ENCODE measurements at places on chromosomes 6 and 20.

DNA sequence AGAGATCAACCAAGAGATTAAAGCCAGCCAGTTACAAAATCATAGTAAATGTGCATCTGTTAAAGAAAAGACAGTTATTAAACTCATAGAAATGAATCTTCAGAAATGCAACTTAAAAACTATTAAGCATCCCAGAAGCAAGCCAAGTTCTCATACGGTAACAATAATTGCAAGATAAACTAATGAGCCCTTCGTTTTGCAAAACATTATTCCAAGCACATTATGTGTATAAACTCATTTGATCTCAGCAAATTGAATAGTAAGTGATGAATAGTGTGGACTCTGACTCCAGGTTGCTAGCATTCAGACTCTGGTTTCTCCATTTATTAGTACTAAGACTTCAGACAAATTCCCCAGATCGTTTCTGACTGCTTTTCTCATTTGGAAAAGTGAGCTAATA, 85.2 kb downstream of the SNAP25 start:
- no peak for DNase-seq

DNA sequence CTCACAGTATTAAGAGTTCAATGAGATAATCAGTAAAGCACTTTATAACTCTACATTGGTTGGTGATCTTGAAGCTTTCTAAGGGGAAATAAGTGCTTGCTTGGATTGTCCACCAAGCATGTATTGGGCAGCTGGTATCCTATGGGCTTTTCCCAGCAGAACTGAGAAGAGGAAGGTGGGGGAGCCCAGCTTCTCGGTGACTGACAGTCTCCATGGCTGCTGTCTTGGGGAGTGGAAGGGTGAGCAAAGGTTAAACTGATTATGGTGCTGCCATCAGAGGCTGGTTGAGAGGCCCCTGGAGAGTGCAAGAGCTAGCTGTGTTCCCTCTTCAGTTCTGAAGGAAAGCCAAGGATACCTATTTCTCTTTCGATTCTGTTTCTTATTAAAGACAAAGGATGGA, 35.5 kb upstream of the ADTRP start:
- no peak for DNase-seq

- no peak for DNase-seq
Observed at GRCh38 chr6:70693887-70694286, 26.2 kb downstream of the SMAP1 start.

DNA sequence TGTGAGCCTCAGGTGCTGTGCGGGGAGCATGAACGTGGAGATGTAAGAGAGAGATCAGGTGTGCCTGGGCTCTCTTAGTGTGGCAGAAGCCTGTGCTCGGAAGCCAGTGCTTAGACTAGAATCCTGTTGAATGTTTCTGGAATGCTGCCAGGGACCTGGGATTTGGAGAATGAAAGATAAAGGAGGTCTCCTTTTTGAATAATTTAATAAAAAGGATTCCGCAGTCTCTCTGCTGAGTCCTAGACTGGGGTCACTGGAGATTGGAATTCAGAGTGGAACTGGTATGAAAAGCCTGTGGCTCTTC, 18.8 kb upstream of the EFCAB8 start:
- no peak for DNase-seq

DNA sequence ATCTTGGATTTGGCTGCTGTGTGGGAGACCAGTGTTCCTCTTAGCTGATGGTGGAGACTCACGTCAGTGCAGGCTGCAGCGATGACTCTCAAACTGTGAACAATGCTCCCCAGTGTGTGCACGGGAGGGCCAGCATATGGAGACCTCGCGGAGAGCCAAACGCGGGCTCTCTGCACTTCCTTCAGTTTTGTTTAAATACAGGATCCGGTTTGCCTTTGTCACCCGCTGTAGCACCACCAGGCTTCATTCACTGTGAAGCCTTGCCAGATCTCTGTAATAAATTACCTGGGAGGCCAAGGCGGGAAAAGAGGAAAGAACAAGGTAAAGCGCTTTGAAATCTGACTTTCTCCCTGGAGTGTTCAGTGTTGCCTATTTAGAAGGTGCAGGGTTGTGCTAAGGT, 30.7 kb upstream of the TMEM14A start:
- no peak for DNase-seq

DNA sequence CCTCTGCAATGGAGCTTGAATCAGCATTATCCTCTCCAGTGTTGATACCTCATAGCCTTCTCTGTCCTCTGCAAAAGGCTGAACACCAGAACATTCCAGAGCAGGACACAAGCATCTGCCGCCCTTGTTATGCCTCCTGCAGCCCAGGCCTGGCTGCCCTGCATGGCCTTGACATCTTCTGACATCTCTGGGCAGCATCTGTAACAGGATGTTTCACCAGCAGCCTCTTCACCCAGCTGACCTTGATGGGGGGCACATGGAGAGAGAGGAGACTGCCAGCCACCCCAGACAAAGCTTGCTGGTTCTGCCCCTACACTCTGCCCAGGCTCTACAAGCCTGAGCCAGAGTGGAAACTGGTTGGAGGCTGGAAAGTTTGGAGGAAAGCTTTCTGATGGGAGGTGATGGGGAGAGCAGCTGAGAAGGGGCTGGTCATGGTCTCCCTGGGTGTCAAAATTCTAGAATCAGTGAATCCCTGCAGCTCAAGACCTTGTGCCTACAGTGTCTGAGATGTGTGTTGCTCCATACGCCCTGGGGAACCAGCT, 145.1 kb downstream of the MRPL14 start:
- no peak for DNase-seq

DNA sequence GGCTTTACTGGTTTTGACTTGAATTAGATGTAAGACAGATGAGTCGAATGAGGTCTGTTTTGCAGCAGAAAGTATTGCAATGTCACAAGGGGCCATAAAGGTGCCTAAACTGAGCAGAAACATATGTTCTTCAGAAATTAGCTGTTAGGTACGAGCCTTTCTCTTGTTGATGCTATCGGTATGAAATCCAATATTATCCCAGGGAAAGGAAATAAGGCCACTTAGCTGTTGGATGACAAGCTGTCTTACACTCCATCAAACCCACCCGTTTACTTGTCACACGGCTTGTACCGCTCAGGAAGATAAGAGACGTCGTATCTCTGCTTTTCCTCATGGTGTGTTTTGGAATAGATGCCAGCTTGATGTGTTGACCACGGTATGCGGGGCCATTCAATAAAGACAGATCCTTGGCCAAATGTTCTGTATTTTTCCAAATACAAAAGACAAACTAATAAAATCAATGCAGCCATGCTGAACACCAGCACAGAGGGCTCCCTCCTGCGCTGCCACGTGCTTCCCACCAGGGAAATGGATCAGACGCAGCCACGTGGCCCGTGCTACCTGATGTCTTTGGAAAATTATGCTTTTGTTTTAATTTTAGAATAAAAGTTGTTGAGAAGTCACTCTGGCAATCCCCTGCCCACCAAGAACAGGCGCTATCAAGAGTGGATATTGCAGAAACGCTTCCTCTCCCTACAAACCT, 255.9 kb upstream of the SULF2 start:
- peak; percentile 82 for DNase-seq

- DNase-seq = no peak
Observed at GRCh38 chr6:132259070-132259469, 142.2 kb downstream of the MOXD1 start.

- DNase-seq = peak; percentile 59
Observed at GRCh38 chr6:140857739-140858380, 1274.9 kb upstream of the GJE1 start.

DNA sequence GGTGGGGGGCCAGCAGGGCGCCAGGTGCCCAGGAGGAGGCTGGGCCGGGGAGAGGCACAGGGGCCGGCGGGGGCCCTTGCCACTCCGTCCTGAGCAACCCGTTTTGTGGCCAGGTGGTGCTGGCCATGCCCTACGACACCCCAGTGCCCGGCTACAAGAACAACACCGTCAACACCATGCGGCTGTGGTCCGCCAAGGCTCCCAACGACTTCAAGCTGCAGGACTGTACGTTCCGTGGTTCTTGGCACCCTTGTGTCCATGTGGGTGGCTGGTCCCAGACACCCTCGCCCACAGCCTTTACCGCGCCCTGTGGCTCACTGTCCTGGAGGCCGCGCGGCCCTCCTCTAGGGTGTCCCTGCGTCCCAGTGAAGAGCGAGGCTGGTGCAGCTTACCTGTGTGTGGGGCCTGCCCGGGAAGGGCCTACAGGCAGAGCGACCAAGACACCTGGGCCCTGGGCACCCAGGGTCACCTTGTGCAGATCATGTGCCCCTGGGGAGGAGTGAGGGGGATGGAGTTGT, 28.7 kb downstream of the PYGB start:
- DNase-seq = no peak

GRCh38 chr6:74741646-74742045, 464.2 kb downstream of the COL12A1 start:
- DNase-seq = no peak

- no peak for DNase-seq
Observed at GRCh38 chr6:167045828-167046580, 46.8 kb downstream of the CEP43 start.

GRCh38 chr6:903761-904160, 210.8 kb upstream of the EXOC2 start:
- no peak for DNase-seq

DNA sequence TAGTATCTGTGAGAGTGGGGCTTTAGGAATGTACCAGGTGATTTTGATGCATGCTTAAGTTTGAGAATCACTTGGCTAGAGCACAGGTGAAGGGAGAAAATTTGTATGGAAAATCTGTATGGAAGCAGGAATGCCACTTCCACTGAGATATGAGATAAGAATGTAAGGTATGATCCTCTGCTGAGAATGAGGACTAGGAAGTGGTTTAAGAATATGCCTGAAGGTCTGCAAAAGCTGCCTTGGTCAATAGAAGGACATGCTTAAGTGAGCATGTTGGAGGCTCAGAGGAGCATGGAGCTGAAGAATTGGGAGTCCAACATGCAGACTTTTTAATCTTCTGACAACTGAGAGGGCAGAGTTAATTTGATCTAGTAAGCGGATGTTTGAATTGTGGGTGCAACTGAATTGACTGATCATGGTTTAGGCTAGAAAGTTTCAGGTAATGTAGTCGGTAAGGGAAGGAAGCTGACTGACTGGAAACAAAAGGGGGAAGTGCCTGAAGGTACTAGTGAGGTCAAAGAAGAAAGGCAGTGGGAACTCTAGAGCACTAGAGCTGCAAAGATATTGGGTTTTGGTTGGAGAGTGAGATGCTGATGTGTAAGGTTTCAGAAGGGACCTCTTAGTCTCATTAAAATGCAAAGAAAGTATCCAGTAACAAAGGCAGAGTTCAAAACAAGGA, 28.6 kb upstream of the NOTCH4 start:
- DNase-seq = no peak

- DNase-seq = peak; percentile 24
Observed at GRCh38 chr6:48109944-48110343, 1.1 kb downstream of the PTCHD4 start.

DNA sequence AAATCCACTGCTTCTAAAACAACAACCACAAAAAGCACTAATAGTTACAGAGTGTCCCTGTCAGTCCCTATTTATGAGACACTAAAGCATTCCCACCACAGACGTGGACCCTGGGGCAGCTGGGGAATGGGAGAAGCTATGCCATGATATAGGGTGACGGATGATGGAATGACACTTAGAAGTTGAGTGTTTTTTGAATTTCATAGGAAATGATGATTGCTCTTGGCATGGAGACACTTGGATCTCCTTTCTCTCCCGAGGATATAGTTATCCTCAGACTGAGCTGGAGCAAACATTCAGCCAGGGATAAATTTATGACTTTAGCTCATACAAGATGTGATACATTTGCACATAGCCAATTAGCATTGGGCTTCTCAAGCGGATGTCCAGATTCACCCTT, 151.2 kb downstream of the EDN3 start:
- DNase-seq = no peak

DNA sequence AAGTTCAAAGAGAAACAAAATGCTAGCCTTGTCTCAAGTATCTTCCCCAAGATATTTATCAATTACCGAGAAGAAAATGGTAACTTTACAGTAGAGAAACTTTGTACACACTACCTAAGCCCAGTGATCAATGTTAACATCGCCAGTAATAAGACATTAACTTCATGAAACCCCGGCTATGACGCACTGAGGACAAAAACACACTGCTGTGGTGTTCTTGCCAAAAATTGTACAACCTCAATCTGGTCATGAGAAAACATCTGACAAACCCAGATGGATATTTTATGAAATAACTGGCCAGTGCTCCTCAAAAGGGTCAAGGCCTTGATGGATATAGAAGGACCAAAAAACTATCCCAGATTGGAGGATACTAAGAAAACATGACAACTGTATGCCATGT, 85.5 kb upstream of the DTNBP1 start:
- no peak for DNase-seq

GRCh38 chr6:3749067-3749841, 2.3 kb downstream of the PXDC1 start:
- DNase-seq = no peak

DNA sequence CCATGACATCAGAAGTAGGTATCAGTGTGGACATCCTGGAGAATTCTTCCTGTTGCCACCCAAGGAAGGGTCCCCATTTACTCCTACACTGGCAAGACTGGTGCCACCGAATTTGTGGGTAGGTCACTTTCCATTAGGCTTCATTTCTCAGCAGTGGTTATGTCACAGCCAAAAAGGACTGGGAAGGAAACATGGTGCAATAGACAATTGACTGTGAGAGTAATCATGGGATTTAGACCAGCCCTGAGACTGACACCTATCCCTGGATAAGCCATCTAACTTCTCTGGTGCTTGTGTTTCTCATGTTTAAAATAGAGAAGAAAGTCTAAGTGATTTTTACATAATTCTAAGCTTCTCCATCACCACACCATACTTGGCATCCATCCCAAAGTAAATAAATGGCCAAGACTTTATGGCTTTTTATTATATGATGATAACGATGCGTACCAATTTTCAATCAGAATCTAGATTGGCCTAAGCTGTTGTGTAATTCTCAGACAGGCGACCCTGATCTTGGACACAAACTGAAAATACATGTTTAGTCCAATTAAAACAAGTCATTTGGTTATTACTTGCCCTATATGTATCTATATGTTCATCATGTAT, 10.2 kb downstream of the SMPDL3A start:
- no peak for DNase-seq

- no peak for DNase-seq
Observed at GRCh38 chr6:35141007-35141655, at the start of gene TCP11. Gene TCP11, minus strand, starts transcription at chr6:35141339. Its CDS starts 469 bp downstream, at chr6:35140870.

- no peak for DNase-seq
Observed at GRCh38 chr6:39181333-39181732, 47.9 kb downstream of the KCNK5 start.

- DNase-seq = no peak
Observed at GRCh38 chr6:158377860-158378259, 65.6 kb downstream of the TULP4 start.

- no peak for DNase-seq
Observed at GRCh38 chr20:32968478-32969241, 35.6 kb downstream of the SUN5 start.

DNA sequence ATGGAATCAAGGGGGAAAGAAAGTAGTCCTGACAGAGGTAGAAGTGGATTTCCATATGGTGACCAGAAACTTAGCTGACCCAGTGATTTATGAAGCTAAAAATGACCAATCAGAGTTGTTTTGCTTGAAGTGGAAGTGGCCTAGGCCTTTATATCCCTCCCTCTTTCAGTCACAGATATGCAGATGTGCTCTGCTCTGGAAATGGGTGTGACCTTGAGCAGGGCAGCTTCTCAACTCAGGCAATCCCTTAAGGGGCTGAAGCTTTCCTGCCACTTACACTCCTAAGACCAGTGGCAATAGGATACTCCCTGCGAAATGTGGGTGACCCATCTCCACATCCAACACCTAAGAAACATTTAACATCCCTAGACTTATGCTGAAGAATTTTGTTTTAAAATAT, 256.6 kb downstream of the EYS start:
- no peak for DNase-seq
